ENCODE measurements at places on chromosomes 3 and 15.
A peak's percentile ranks its signal among the peaks of the same experiment; 100 is the strongest.

- DNase-seq, result no peak
These were observed 5.2 kb upstream of the LCTL start for GRCh38 chr15:66570842-66571478.

DNA sequence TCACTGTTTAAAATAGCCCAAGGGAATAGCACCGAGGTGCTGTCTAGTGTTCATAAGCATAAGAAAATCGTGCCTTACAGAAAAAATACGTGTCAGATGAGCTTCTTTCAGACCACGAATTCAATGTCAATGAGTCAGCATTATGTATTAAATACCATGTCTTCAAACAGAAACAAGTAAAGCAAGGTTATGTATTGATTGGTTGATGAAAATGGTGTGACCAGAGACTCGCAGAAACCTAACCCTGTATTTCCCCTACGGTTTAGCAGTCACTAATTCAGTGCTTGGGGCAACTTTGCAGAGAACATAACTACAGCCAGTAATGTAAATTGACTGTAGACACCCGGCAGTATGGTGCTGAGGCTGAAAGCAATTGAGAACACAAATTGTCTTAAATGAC is 307.7 kb downstream of the IL5RA start:
- no peak for DNase-seq

DNA sequence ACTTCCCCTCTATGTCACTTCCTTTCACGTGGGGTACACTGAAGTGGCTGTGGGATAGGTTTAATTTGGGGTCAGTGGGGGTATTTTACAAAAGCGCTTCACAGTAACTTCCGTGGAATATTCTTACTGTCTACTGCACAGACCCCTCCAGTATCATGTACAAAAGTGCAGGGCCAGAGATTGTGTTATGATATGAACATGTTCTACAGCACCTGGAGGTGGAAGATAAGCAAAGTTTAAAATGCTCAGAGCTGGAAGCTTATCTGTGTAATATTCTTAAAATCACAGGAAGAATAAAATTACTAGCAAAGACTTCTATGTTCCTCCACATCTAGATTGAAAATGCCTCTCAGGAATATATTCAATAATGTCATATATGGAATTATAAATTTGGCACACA is 84.1 kb upstream of the TRIM42 start:
- DNase-seq, result no peak

- no peak for DNase-seq
These were observed 79.0 kb upstream of the CDV3 start for GRCh38 chr3:133494469-133494868.

- no peak for DNase-seq
These were observed 144.2 kb downstream of the LRTM1 start for GRCh38 chr3:54783611-54784010.

- peak; percentile 31 for DNase-seq
These were observed 24.8 kb downstream of the TMOD2 start for GRCh38 chr15:51775967-51776816.

GRCh38 chr15:49707598-49707997 is 86.8 kb downstream of the DTWD1 start:
- no peak for DNase-seq

GRCh38 chr3:74839566-74839965 is 225.1 kb upstream of the CNTN3 start:
- no peak for DNase-seq

DNA sequence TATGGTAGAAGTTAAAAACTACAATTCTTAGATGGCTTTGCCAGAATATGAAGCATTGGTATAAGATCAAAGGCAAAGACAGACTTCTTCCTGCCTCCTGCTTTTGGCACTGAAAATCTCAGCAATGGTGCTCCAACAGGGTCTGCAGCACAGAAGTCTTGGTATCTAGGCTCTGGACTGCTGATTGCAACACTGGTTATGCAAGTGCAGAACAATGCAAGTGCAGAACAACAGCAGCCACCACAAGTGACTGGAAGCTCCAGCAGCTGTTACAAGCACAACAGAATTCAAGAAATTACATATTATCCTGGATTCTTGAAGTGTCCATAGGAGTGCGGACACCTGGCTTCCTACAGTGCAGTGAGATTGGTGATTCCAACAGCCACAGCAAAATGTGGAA is 33.7 kb downstream of the ZBTB20 start:
- DNase-seq, result no peak

GRCh38 chr3:136249593-136249992 is 547 bp upstream of the PCCB start:
- DNase-seq, result no peak

- no peak for DNase-seq
These were observed 57.2 kb downstream of the MESD start for GRCh38 chr15:80932513-80932815.

DNA sequence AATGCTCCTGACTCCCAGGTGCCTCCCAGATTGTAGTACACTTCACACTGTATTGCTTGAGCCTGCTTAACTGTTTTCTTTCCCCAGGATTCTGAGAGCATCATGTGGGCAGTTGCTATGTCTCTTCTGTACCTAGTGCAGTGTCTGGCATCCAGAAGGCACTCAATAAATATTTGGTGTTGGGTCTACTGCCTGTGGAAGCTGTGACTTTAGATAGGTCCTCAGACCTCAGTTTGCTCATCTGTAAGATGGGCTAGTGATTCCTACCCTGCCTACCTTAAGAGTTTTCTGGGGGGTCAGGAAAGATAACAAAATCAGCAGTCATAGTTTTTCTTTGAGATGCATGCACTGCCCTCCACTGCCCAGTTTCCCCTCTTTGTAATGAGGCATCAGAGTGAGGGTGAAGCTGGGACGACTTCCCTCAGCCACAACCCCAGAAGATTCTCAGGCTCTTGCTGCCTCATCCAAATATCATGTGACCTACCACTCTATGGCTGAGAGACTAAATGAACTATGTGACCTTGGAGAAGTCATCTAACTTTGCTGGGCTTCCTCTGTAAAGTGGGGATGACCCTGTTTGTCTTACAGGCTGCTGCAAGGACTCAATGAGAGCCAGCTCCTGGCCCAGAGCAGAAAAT is 50.4 kb downstream of the ATP2B2 start:
- DNase-seq, result no peak

DNA sequence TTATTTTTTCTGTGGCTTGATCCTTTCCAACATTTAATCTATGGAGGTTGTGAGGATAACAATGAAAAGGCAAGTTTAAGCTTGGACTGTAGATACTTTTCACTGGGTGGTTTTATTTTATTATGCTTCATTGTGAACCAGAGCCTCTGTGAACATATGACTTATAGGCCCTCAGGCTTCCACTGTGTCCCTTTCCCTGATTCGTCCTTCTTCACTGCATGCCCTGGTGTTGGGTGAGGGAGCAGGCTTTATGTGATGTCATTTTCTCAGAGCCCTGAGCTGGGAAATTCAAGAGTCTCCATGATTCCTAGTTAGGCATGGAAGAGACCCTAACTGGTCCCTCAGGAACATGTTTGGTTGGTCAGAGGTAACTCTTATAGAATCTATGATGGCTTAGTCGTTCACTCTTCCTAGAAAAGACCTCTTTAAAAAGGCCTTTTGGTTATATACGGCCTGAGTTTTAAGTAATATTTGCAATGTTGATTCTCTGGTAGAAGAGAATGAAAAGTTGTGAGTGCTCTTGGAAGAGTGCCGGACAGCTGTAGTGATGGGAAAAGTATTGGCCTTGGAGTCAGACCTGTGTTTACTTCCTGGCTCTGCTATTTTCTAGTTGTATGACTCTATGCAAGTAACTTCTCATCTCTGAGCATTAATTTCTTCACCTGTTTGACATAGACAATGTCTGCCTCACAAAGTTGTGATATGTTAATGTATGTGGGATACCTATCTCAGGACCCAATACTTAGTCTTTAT is 168.4 kb downstream of the LPP start:
- DNase-seq, result no peak

DNA sequence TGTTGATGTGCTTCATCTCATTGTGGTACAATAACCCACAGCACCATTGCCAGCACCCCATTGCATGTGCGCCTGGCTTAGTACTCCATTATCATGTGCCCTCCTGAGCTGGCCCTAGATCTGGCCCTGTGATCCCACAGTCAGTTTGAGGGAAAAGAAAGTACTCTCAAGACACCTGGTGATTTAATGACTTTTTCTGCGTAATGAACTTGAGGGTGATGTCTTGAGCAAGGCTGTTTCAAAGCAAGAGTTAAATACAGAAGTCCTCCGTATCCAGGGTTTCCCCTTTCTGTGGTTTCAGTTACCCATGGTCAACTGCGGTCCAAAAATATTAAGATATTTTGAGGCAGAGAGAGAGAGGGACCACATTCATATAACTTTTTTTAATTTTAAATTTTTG is 16.3 kb downstream of the C3orf20 start:
- no peak for DNase-seq

- no peak for DNase-seq
These were observed 81.8 kb downstream of the PLSCR2 start for GRCh38 chr3:146387566-146387965.

- DNase-seq, result no peak
These were observed 219.9 kb downstream of the CHST2 start for GRCh38 chr3:143339451-143339850.

DNA sequence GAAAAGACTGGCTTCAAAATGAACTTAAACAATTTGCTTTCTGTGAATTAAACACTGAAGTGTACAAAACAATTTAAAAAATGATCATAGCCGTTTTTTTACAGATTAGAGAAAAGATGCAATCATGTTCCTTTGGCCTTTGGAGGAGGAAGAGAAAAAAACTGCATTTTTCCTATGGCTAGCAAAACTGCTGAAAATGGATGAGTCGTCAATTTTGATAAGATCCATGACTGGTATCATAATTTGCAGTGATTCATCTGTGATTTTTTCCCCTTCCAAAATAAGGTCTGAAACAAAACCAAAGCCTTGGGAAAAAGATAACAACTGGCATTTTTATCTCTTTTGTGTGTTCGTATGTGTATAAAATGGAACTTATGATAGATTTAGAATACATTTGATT is 255.6 kb upstream of the SATB1 start:
- no peak for DNase-seq

DNA sequence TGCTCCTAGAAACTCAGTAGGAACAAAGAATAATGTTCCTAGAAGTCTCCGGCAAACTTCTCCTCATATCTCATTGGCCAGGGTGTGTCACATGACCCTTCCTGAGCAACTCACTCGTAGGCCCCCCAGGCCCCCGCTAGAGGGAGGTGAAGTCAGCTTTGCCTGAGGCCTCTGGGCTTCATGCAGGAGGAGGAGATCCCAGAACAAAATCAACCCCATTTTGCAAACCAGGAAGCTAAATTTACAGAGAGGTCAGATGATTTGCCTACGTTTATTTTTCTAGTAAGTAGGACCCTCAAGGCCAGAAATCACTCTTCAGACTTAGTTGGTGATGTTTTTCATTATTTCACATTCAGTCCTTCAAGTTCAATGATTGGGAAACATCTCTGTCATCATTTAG is 99.1 kb downstream of the SSR3 start:
- DNase-seq, result no peak

All from activated CD4-positive, alpha-beta T cell treated with anti-CD3 and anti-CD28 coated beads for 24 hours (primary cell).